Erythroblast (primary cell): ENCODE measurements at places on chromosomes 11 and 22.

- no peak for DNase-seq
These were observed 386.2 kb downstream of the TENM4 start for GRCh38 chr11:79054636-79055035.

DNA sequence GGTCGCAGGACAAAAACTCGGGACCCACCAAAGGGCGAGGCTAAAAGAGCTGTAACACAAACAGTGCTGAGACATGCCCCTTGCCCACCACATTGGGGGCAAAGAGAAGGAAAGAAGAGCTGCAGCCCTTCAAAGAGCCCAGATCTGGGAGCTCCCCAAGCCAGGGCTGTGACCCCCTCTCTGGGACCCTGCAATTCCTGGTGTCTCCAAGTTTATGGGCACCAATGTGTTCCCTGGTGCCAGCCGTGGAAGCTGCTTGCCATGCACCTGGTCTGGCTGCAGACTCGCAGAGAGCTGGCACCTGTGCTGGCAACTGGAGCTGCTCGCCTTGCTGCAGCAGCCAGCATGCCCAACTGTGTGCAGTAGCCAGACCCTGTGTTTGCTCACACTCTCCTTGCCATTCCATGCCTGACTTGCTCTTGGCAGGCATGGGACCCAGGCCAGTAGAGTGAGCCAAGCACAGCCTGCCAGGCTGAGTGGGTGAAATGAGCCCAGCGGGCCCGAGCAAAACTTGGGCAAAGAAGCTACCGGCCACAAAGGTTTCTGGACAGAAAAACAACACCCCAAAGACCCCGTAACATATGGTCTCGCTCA is 16.0 kb downstream of the RRP8 start:
- DNase-seq = no peak

GRCh38 chr11:108223348-108224149 is 682 bp downstream of the ATM start:
- DNase-seq = peak; percentile 80

- no peak for DNase-seq
These were observed 19.2 kb downstream of the SERPIND1 start for GRCh38 chr22:20792966-20793728.

- peak; percentile 46 for DNase-seq
These were observed 1.3 kb downstream of the TIGD3 start for GRCh38 chr11:65355776-65356393.

GRCh38 chr11:109783840-109784239 is 309.4 kb upstream of the ZC3H12C start:
- DNase-seq = no peak

- no peak for DNase-seq
These were observed 36.9 kb downstream of the GGTLC2 start for GRCh38 chr22:22681221-22681739.
